GM12891 (cell line): ENCODE measurements at places on chromosomes 6 and 20.

DNA sequence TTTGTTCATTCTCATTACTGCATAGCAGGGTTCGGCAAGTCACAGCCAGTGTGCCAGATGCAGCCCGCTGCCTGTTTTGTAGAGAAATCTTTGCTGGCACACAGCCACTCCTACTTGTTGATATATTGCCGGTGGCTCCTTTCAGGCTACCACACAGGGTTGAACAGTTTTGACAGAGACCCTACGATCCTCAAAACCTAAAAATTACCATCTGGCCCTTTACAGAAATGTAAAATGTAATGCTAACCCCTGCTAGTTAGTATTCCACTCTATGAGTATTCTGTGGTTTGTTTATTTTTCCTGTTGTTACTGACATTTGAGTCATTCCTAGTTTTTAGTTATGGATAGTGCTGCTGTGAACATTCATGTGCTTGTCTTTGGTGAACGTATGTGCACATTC, 11.5 kb downstream of the DHX35 start:
- no peak for DNase-seq

DNA sequence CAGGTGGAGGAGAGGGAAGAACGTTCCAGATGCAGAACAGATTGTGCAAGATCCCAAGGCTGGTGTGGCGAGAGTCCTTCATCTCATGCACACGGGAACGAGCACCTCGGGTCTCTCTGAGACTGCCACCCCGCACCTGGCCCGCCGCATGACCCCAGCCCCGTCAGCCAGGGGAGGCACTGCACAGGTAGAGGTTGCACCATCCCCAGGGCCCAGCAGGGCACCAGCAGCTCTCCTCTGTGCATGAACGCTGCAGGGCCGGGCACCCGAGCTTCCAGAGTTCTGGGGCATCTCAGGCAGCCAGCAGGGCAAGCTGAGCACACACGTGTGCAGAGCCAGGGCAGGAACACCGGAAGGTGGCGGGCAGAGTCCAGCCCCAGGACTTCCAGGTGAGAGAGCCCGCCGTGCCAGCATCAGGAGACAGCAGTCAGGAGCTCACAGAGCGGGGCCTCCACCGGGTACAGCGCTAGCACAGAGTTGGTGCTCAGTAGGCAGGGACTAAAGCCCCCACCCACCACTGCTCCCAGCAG, 193.2 kb downstream of the TAF4 start:
- no peak for DNase-seq

DNA sequence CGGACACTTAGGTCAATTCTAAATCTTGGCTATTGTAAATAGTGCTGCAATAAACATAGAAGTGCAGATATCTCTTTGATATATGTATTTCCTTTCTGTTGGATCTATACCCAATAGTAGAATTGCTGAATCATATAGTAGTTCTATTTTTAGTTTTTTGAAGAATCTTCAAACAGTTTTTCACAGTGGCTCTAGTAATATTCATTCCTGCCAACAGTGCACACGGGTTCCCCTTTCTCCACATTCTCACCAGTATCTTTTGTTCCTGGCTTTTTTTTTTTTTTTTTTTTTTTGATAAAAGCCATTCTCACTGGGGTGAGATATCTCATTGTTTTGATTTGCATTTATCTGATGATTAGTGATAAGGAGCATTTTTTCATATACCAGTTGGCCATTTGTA, 1.8 kb upstream of the FBXL4 start:
- DNase-seq = no peak

GRCh38 chr6:28393912-28394662, 5.5 kb downstream of the ZSCAN12 start:
- DNase-seq = no peak

GRCh38 chr6:90110971-90111370, 185.7 kb downstream of the BACH2 start:
- DNase-seq = no peak

GRCh38 chr6:116419069-116419786, 41.9 kb upstream of the CALHM6 start:
- DNase-seq = no peak

GRCh38 chr6:7671076-7671475, 54.8 kb upstream of the BMP6 start:
- no peak for DNase-seq

DNA sequence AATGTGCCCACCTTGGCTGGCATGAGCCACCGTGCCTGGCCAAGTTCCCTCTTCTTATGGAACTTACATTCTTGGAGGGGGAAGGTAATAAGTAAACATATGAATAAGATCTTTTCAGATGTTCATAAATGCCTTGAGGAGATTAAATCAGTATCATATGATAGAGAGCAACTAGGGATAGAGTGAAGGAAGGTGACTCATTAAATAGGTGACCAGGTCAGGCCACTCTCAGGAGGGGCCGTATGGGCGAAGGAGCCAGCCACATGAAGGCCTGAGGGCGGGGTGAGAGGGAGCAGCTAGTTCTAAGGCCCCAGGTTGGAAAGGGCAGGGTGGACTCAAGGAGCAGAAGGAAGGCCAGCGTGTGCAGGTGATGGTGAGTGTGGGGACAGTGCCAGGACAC, 91.1 kb downstream of the UST start:
- DNase-seq = no peak

GRCh38 chr6:151186306-151186705, 53.5 kb upstream of the AKAP12 start:
- no peak for DNase-seq

- no peak for DNase-seq
These were observed 13.4 kb downstream of the IYD start for GRCh38 chr6:150382171-150382570.
